Keratinocyte (primary cell): ENCODE measurements at places on chromosomes 3 and 15.

DNA sequence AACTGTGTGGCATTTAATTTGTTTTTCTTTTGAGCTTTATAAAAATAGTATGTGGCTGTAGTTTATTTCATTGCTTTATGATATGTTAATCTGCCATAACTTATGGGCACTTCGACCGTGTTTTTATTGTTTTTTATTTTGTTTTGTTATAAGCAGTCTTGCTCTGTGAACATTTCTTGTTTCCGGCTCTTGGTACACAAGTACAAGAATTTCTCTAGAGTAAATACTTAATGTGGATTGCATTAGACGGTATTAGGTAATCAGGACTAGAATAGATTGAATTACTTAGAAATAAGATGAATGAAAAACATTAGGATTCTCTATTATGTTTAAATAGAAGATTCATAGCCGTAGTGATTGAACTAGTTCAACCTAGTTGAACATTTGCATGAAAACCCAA lies 2.1 kb downstream of the ZFAND6 start:
- DNase-seq: no peak

DNA sequence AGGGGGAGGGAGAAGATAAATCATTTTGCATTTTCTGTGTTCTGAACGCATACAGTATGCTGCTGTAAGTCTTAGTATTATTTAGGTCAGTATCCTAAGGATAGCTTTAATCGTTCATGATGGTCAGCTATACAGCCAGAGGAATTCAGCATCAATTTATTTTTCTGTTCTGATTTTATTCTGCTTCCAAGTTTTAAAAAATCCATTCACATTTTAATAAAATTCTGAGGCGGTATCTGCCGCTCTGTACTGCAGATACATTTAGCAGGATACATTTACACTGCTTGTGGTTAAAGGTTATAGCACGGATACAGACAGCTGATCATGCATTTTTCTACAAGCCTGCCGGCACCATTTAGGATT lies 17.8 kb downstream of the ZBTB38 start:
- DNase-seq: no peak

- no peak for DNase-seq
Observed at GRCh38 chr3:60147249-60147950, 1097.6 kb upstream of the CFAP20DC start.

DNA sequence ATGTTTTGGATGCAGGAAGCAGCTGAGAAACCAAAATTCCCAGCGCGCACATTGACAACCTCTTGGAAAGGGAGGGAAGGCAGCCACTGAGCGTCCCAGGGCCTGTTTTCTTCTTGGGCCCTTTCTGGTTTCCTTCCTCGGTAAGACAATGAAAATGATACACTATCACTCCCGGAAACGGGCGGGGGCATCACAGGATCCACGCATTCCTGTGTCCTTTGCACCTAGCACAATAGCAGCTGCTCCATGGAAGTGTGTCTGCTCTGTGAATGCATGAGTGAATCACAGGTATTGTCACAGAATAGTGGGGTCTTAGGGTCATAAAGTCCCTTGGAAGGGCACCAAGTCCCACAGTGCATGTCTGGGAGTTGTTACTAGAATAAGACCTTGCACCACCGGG lies 6.3 kb upstream of the ITPKA start:
- no peak for DNase-seq

- no peak for DNase-seq
Observed at GRCh38 chr3:177174607-177175170, 22.6 kb downstream of the TBL1XR1 start.

DNA sequence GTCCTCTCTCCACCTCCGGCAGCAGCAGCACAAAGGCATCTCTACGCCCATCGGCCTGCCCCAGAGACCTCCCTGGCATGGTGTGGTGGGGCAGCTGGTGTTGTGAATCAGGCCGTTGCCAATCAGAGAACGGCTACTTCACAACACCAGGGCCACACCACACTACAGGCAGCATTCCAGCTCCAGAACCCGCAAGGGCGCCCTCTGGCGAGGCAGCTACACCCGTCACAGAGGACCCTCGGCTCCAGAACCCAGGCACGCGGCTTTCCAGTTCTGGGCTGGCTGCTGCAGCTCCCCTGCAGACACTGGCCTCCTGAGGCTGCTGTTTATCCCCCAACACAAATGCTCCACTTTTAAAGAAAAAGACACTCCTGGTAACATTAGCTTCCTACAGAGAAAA lies 127.5 kb upstream of the TOPAZ1 start:
- DNase-seq: no peak

GRCh38 chr15:91890614-91891013 lies 37.1 kb downstream of the SLCO3A1 start:
- DNase-seq: peak; percentile 32

DNA sequence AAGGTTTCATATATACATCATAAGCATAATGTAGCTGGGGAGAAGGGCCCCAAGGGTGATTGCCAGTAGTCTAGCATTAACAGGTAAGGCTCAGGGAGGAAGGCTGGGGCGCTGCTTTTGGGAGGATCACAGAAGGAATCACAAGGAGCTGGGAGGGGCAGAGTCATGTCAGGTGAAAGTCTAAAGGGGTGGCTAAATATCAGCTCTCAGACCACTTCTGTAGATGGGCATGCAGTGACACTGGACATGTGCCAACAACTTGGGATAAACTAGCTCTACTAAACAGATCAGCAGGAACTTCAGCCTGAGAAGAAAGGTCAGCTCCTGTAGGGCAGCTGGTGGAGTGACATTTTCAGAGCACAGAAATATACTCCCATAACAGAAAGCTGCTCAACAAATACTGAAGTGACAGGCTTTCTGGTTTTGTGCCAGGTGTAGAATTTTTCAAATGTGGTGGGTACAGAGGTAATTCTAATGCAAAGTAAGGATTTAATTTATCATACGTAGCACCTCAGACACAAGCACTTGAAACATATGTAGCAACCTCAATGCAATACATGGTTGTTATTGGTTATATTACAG lies 79.4 kb downstream of the PEX5L start:
- no peak for DNase-seq
